ENCODE measurements at places on chromosomes 11 and 22.
A peak's percentile ranks its signal among the peaks of the same experiment; 100 is the strongest.

DNA sequence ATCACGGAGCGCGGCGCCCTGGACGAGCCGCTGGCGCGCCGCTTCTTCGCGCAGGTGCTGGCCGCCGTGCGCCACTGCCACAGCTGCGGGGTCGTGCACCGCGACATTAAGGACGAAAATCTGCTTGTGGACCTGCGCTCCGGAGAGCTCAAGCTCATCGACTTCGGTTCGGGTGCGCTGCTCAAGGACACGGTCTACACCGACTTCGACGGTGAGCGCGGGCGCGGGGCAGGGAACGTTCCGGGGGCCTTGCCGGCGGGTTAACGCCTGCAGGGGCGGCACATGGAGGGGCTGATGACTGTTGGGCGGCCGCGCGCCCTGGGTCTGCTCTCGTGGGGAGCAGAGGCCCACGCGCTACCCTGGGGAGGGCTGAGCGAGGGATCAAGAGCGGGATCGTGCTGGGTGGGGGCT lies 1.0 kb downstream of the PIM3 start:
- DNase-seq = peak; percentile 49

DNA sequence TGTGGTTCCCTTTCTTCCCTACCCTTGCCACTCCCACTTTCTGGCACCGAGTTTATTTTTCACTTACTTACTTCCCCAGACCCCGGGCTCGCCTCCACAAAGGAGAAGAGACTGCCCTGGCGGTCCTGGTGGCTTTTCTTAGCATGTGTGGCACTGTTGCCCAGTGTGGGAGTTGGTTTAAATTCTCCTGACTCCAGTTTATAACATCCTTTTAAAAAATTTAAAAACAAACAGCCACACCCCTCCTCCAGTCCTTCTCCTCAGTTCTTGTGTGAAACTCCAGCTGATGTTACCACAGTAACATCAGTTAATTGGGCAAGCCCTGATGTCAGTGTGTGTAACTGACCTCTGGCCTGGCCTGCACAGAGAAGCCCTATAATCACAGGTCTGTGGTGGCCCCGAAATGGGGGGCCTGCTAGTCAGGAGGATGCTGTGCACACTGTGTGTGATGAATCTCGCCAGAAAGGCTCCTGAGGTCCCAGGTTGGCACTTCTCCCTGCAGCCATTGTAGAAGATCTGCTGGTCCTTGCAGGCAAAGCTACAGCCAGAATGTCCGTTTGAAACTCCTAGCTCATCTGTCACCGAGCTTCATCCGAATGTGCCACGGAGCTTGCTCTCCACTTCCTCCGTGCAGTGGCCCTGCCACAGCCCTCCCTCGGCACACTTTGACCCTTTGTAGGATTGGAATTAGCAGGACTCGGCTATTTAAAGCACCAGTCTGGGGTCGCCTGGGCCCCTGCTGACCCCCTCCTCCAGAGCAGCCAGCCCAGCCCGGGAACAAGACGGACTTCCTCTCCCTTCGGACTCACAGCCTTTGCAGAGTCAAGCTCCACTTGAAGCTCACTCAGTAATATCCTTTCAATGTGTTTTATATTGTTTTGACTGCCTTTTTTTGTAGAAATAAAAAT lies 7.6 kb downstream of the YDJC start:
- no peak for DNase-seq

DNA sequence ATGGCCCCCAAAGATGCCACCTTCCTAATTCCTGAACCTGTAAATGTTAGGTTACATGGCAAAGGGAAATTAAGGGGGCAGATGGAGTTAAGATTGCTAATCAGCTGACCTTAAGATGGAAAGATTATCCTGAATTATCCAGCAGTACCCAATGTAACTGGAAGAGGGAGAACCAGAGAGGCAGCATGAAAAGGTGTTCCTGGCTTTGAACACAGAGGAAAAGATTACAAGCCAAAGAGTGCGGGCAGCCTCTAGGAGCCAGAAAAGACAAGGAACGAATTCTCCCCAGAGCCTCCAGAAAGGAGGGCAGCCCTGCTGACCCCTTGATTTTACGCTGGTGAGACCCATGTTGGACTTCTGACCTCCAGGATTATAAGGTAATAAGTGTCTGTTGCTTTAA lies 15.1 kb upstream of the THRSP start:
- DNase-seq = no peak

DNA sequence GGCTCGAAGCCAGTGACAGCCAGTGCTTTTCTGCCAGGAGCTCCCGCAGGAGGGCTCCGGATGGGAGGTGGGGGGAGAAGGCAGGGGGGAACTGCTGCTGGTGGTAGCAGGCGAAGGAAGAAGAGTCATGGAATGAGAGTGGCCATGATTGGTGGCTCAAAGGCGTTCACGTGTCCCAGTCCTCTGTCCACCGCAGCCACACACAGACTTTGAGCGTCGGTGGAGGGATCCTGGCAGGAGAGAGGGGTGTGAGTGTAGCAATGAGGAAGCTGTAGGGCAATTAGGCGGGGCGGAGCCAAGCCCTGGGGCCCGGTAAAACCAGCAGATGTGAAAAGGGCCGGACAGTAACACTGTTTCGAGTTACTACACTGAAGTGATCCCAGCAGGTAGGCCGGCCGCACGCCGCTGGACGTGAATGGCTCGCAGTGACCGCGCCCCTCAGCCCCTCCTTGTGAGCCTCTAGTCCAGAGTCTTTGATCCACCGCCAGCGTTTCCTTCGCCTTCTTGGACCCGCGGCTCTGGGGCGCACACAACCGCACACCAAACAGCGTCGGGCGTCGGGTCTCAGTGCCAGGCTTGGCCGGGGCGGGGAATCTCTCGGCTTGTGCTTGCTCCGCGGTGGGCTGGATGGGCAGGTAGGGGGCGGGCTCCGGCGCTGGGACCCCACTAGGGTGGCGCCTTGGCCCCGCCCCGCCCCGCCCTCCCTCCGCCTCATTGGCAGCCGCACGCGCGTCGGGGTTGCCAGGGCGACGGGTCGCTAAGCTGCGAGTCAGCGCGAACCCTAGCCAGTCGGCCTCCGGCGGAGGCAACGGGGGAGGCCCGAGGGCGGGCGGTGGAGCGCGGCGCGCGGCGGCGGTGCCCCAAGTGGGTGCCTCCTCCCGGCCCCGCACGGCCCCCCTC lies at the start of gene LRRC10B:
Gene LRRC10B (plus strand): TSS at position 788 of the 900 bp plus-strand sequence. CDS start 250 bp downstream, outside the sequence.
- no peak for DNase-seq

GRCh38 chr11:70098936-70099335 lies 20.8 kb downstream of the ANO1 start:
- no peak for DNase-seq

DNA sequence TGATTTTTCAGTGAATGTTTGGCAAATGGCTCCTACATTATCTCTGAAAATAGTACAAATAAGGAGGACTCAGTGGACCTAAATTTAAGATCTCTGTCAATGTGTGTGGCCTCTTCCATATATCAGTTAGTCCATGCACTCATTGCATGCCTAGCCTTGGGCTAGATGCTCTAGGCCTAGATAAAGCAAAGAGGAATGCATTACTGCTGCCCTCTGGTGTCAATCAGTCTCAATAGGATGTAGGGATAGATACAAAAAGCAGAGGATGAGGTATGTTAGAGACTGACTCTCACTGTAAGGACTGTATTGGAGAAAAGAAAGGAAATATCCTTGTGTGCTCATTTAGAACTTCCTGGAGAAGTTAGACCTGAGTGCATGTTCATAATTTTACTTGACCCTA lies 42.0 kb downstream of the MS4A2 start:
- no peak for DNase-seq

DNA sequence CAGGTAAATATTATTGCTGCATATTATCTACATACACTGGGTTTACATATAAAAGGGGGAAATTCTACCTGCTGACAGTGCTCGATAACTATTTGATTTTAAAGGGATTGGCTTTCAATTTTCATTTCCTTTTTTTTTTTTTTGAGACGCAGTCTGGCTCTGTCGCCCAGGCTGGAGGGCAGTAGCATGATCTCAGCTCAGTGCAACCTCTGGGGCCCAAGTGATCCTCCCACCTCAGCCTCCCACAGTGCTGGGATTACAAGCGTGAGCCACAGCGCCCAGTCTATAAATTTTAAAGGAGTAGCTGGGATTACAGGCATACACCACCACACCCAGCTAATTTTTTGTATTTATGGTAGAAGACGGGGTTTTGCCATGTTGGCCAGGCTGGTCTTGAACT lies 3.2 kb upstream of the PCF11 start:
- DNase-seq = no peak

- no peak for DNase-seq
Observed at GRCh38 chr11:22180131-22180530, 12.8 kb upstream of the ANO5 start.

DNA sequence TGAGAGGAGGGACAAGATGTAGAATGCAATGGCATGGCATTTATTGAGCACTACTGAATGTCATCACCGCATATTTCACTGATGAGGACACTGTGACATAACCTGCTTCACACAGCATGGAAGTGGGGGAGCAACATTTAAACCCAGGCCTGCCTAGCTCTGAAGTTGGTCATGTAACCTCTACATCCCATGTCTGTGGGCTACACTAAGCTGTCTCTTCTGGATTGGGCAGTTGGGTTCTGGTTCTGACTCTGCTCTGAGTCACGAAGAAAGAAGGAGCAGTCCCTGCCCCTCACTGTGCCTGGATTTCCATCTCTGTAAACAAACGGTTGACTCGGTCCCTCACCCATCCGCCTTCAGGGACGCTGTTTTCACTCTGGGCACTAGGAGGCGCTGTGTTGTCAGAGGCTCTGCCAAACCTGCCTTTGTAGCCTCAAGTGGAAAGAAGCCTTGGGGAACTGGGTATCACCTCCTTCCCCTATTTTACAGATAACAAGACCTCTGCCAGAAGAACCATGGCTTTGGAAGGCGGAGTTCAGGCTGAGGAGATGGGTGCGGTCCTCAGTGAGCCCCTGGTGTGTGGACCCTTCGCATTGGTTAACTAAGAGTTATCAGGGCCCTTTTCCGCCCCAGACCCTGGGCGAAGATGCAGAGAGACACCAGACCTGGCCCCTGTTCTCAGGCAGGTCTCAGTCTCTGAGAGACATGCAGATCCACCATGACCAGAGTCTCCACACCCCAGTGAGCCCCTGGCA lies 12.7 kb upstream of the ARHGEF17 start:
- peak; percentile 77 for DNase-seq

DNA sequence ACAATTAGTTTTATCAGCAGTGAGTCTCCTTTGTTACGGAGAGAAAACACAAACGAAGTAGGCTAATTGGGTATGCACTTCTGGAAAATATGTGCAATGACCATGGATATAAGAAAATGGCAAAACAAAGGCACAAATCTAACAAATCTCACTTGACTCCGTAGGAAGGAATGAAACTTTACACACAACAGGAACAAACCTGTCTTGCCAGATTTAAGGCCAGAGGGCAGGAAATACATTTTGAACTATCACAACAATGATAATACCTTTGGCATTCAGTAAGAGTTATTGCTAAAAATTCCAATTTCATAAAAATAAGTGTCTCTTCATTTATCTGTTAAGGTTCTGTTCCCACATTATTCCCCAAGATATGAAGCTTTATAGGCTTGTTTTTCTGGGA lies 36.6 kb downstream of the SLC25A17 start:
- no peak for DNase-seq

Data from femur (tissue), 1 donor.